ENCODE measurements at places on chromosomes 11 and 22. TPM values are rescaled to one million over a fixed set of nuclear protein-coding genes. Genes with fewer than 3 reads are reported as not detected.

DNA sequence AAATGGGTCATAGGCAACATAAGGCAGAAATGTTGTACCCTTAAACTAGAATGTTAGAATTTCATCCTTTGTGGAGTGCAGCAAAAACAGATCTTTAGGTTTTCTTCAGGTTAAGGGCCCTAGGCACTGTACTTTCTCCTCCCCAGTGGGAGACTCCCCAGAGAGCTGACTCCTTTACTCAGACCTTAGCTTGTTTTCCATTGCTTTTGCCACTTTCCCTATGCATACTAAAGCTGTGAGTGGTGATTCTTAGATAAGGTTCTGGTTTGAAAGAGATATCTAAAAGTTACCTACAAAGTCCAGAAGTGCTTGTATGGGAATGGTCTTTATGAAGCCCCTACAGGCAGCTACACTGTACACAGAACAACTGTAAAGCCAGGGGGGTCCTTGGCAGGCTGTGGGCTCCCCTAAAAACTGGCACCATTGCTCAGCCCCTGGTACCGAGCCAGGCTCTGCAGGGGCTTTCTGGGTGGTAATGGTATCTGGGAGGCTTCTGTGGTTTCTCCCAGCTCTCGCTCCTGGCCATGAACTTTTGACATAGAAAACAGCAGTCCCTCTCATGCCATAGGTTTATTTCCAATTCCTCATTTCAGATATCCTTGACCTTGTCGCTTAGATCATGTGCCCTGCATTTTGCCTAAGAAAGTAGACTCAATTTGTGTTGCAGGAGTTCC is 23.2 kb downstream of the AMOTL1 start:
- H3K4me1 ChIP-seq = peaks cover 9% of the 10 kb centered on the region
- no peaks in the 10 kb centered on the region for H3K27me3 ChIP-seq
- no peaks in the 10 kb centered on the region for H3K36me3 ChIP-seq

GRCh38 chr22:28012832-28013460 is 93.9 kb upstream of the PITPNB start:
- H3K27ac ChIP-seq = peak overlapping the region; percentile 89
- H3K4me1 ChIP-seq = peaks cover 94% of the 10 kb centered on the region
- no peaks in the 10 kb centered on the region for H3K27me3 ChIP-seq
- no peak overlapping the region for H3K4me3 ChIP-seq
- DNase-seq = no peak
- no peaks in the 10 kb centered on the region for H3K36me3 ChIP-seq

GRCh38 chr11:19027829-19028595 is 32.5 kb downstream of the MRGPRX2 start:
- DNase-seq = no peak
- no peaks in the 10 kb centered on the region for H3K36me3 ChIP-seq
- H3K27me3 ChIP-seq = no peaks in the 10 kb centered on the region
- H3K4me1 ChIP-seq = no peaks in the 10 kb centered on the region

Gene SERPINH1
- total RNA-seq = 70.1 TPM

- no peaks in the 10 kb centered on the region for H3K27me3 ChIP-seq
- H3K27ac ChIP-seq = no peak overlapping the region
- no peaks in the 10 kb centered on the region for H3K36me3 ChIP-seq
- no peak for DNase-seq
- H3K4me3 ChIP-seq = no peak overlapping the region
- H3K4me1 ChIP-seq = peaks cover 2% of the 10 kb centered on the region
These were observed 5.3 kb downstream of the LSP1 start for GRCh38 chr11:1858154-1858553.

- H3K36me3 ChIP-seq = no peaks in the 10 kb centered on the region
- H3K27me3 ChIP-seq = no peaks in the 10 kb centered on the region
- H3K4me3 ChIP-seq = no peak overlapping the region
- H3K4me1 ChIP-seq = peaks cover 28% of the 10 kb centered on the region
- no peak for DNase-seq
These were observed 55.1 kb downstream of the PACSIN2 start for GRCh38 chr22:42959576-42960509.

- no peaks in the 10 kb centered on the region for H3K36me3 ChIP-seq
- H3K27me3 ChIP-seq = no peaks in the 10 kb centered on the region
- H3K4me1 ChIP-seq = peaks cover 33% of the 10 kb centered on the region
- no peak overlapping the region for H3K27ac ChIP-seq
- H3K4me3 ChIP-seq = no peak overlapping the region
- no peak for DNase-seq
These were observed 3.6 kb upstream of the TBC1D22A start for GRCh38 chr22:46758867-46759290.

DNA sequence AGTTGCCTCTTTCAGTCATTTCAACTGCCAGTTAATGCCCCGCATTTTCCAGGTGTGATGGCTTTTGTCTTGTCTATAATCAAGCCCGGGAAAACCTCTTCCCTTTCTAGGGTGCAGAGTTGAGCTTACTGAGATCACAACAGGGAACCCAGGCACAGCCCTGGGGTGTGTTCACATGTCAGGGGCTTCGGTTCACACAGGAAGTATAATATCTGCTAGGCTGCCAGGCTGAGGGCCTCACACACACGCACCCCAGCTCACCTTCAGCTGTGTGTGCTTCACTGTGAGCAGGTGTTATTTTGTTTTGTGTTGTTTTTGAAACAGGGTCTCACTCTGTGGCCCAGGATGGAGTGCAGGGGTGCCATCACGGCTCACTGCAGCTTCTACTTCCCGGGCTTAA is 9.7 kb upstream of the SOX10 start:
- peaks cover 10% of the 10 kb centered on the region for H3K4me1 ChIP-seq
- DNase-seq = no peak
- no peaks in the 10 kb centered on the region for H3K27me3 ChIP-seq
- H3K27ac ChIP-seq = no peak overlapping the region
- no peak overlapping the region for H3K4me3 ChIP-seq
- H3K36me3 ChIP-seq = no peaks in the 10 kb centered on the region

DNA sequence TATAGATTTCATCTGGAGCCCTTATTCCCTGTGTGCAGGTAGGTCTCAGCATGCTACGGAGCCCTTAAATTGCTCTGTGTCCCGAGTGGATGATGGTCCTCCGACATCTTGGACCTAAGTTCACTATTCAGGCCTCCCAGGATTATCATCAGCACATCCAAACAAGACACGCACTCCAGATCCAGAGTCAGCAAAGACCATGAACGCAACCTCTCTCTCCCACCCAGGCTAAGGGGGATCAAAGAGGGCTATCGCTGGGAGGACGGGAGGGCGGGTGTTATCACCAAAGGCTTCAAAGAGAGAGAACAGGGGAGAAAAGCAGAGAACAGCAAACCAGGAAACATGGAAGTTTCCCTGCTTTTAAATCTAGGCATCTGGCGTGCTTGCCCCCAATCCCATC is 659.4 kb downstream of the TBC1D22A start:
- H3K27me3 ChIP-seq = no peaks in the 10 kb centered on the region
- no peaks in the 10 kb centered on the region for H3K4me1 ChIP-seq
- no peaks in the 10 kb centered on the region for H3K36me3 ChIP-seq
- no peak overlapping the region for H3K27ac ChIP-seq
